ENCODE measurements at places on chromosomes 1 and 21.

DNA sequence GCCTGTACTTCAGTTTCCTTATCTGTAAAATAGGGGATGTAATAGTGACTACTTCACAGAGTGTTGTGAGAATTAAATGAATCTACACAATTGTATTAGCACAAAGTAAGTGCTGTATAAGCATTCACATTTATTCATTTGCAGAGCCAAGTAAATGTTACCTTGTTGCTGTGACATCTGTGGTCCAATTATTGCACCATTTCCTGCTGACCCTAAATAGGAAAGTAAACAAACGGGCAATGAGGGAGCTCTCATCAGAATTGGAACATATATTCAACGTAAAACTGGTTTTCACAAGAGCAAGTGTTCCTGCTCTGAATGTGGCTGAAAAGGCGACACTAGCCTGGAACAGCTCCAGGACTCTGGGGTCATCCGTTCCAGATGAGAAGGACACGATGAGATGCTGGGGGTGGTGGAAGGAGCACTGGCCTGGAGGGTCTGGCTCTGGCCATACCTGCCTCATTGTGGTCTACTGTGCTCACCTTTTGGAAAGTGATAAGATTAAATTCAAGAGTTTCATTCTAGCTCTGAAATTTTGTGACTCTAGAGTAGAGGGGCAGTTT lies 34.5 kb downstream of the PROX1 start:
- no peak for DNase-seq

DNA sequence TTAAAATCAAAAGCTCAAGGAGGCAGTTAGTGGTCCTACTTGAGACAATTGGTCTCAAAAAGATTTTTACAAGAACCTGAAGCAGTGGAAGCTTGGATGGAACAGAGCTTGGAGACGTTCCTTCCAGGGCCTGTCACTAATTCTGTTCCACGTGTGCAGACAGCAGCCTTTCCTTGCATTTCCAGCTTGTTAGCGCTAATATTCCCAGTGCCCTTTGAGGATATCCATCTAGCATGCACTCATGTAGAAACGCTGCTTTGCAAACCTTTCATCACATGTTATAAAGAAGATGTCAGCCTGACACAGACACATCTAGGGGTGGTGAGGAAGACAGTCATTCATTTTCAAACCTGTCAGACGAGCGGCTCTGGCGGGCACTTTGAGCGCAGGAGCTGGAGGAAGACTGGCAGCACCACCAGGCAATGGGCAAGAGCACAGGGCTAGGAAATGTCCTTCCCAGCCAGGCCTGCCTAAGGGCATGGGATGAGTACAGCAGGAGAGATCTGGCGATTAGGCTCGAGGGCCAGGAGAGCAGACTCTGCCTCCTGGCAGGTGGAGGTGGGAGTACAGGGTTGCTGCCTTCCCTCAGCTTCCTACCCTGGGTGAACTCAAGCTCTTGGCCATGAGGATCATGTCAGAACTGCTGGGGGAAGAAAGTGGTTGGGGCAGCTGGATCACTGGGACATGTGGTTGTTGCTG lies 55.5 kb downstream of the CASQ2 start:
- no peak for DNase-seq

DNA sequence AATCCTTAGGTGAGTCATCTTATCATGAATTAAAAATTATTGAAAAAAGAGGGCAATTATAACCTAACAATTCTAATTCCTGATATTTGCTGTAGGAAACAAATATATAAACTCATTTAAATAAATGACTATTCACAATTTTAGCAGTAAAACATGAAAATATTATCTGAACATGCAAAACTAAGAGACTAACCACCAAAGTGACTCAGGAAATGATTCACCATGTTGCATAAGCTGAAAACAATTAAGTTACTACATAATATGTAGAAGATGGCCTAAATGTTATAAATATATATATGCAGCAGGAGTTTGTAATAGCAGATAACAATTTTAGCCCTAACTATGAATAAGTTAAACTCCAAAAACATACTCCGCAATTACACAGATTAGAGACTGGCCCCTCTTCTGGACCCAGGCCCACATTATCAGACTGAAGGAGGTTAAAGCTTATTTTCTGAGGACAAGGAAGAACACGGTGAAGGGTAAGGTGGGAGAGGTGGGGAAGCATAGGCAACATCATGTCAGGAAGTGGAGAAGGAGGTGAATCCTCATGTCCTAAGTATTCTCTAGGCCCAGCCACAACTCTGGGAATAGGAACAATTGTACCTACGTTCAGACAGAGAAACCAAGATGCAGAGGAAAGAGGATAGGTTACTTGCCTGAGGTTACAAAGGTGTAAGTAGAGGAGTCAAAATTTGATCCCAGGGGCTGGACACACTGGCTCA lies 15.6 kb upstream of the AIM2 start:
- DNase-seq = no peak

GRCh38 chr1:19892628-19893168 lies 10.5 kb downstream of the OTUD3 start:
- no peak for DNase-seq

GRCh38 chr21:36602735-36603134 lies 96.2 kb upstream of the SIM2 start:
- no peak for DNase-seq

- no peak for DNase-seq
These were observed 5.3 kb upstream of the S100A12 start for GRCh38 chr1:153380711-153381110.

DNA sequence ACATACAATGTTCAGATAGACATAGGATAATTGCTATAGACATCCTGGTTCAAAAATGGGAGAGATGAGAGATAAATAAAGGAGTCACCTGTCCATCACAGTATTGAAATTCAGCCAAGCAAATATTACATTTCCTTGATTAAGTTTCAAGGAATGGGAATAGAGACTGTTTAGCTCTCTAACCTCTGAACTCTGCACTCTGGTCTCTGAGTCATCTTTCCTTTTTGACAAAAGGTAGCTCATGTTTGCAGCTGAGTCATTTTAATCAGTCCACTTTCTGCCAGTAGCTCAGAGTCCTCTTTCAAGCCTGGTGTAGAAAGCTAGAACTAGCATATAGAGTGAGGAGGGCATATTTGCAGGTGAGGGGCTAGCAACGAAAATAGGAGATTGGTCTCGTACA lies 51.4 kb upstream of the GJA8 start:
- DNase-seq = no peak

DNA sequence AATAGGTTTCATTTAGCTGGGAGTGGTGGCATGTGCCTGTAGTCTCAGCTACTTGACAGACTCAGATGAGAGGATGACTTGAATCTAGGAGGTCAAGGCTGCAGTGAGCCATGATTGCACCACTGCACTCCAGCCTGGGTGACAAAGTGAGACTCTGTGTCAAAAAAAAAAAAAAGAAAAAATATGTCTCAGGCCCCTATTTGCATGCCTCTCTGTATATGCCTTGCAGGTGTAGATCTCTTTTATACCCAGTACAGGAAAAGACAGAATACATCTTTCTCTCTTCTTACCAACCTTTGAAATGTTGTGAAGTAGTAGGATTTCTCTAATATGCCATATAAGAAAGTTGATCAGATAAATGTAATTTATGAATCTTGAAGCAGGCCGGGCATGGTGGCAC lies 6.4 kb downstream of the CNR2 start:
- no peak for DNase-seq

DNA sequence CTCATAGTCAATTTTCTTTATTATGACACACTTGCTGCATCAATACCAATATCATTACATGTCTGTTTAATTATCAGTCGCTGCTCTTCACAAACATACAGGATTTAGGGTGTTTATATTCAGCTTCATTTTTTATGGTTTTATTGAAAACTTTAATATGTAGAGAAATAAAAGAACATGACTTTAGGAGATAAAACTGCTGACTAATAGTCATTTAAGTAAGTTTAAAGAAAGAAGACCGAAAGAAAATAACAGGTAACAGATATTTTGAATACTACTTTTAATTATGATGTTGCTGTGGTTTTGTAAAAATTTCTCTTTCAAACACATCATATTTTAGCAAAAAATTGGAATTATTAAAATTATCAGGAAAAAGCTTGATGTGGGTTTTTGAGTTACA lies 685.1 kb upstream of the BRINP3 start:
- no peak for DNase-seq

GRCh38 chr1:160718210-160718609 lies 6.6 kb upstream of the CD48 start:
- no peak for DNase-seq

DNA sequence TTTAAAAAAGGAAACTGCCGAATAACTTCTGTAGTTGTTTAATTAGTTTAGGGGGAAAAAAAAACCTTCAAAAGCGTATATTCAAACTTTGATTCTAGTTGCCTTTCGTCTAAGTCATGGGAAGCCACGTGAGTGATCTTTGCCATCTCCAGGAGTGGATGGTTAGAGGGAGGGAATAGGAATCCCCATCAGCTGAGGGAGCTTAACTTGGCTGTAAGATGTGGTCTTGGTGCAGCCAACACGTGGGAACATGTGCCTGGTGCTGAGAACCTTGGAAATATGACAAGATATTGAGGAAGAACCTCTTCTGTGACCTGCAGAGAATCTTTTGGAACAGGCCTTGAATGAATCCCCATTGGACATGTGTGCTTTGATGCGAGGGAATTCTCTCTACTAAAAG lies 1.7 kb downstream of the BACE2 start:
- DNase-seq = no peak

DNA sequence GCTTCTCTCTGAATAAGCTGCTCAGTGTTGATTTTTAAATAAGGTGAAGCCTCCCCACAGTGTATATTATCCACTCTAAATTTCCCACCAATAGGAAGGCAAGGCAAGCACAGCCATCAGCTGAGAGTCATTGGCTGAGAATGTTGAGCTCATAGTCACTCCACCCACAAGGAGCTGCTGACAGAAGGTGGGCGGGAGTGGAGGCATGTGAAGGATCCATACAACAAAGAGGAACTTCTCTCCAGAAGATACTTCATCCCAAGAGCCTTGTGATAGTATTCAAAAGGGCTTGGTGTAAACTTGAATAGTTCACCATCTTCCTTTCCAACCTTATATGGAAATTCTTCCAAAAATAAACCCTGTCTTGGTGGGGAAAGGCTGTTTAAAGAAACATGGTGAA lies 42.8 kb downstream of the SAMD13 start:
- no peak for DNase-seq

DNA sequence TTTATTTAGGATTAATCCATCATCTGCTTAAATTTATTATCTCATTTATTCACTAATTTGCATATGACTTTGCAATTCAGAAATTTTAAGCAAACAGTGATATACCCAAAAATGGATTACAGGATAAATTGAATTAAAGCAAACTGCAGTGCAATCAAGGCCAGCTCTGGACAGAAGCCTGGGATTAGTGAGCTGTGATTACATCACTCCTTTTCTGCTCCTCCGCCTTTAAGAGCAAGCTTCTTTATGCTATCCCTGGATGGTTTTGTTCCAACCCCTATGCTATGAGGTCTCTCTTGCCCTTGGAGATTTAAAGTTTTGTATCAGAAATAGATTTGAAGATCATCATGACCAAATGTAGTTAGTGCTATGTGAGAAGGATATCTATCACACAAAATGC lies 32.6 kb downstream of the GPR52 start:
- DNase-seq = no peak

DNA sequence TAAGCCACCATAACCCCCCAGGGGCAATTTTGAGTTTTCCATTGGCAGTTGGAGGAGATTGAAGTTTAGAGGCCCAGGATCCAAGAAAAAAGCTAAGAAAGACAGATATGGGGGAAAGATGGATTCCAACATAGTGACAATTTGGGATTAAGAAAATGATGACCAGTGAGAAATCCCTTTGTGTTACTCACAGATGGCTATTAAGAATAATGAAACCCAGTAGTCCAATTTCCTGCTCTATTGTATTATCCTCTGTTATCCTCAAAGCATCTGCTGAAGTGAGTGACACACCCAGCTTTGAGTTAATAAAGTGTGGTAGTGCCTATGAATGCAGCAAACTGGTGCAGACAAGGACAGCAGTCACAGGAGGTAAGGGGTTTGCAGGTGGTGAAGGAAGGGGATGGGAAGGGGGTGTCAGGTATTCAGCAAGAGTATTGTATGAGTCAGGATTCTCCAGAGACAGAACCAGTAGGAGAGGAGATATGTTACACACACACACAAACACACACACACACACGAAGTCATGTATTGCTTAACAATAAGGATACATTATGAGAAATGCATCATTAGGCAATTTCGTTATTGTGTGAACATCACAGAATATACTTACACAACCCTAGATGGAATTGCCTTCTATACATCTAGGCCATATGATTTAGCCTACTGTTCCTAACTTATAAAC lies 112.4 kb upstream of the VANGL1 start:
- DNase-seq = no peak

DNA sequence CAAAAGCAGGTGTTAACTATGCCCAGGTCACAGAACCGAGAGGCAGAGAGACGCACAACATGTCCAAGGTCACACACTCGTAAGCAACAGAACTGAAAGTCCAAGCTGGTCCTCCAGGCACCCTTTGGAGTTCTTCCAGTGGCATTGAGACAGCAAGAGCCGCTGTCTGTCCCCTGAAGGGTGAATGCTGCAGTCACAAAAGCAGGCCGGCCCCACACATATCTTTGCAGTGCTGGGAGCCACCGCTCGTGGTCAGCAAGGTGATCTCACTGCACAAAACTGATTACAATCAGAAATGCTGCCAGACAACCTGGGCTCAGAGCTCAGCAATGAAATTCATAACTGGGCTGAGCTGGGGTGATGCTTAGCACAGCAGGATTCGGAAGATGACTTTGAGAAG lies 47.4 kb upstream of the RAB4A start:
- no peak for DNase-seq

- no peak for DNase-seq
These were observed 153.1 kb upstream of the CXADR start for GRCh38 chr21:17359781-17360180.

Measured in activated T-cell treated with anti-CD3 and anti-CD28 coated beads, Interleukin-2, amount 50 U/mL, for 4 hours (primary cell).